Activated T-helper 1 cell treated with Interleukin-2 at 50 U/mL for 16 hours (primary cell): ENCODE measurements at places on chromosomes 13 and 19.

- no peak for DNase-seq
Observed at GRCh38 chr13:102234618-102235017, 167.2 kb downstream of the FGF14 start.

- no peak for DNase-seq
Observed at GRCh38 chr13:51520524-51520923, 63.7 kb upstream of the WDFY2 start.

- DNase-seq, result no peak
Observed at GRCh38 chr19:748274-748598, 2.7 kb upstream of the MISP start.

DNA sequence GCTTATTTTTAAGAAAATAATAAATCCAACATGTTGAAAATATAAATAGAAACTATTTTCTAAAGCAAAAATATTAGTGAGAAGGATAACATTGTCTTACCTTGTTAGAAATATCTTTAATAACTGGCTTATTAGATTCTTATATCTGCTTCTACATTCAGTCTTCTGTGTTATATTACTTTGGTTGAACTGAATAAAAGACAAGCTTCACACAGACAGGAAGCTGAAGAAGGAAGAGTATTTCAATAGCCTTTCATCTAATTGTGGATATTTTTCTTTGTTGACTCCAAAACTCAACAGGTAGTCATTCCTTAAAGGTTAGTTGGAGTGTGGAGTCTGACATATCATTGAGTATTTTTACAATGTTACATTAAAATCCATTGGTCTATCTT, 10.9 kb downstream of the SETDB2 start:
- DNase-seq, result no peak

DNA sequence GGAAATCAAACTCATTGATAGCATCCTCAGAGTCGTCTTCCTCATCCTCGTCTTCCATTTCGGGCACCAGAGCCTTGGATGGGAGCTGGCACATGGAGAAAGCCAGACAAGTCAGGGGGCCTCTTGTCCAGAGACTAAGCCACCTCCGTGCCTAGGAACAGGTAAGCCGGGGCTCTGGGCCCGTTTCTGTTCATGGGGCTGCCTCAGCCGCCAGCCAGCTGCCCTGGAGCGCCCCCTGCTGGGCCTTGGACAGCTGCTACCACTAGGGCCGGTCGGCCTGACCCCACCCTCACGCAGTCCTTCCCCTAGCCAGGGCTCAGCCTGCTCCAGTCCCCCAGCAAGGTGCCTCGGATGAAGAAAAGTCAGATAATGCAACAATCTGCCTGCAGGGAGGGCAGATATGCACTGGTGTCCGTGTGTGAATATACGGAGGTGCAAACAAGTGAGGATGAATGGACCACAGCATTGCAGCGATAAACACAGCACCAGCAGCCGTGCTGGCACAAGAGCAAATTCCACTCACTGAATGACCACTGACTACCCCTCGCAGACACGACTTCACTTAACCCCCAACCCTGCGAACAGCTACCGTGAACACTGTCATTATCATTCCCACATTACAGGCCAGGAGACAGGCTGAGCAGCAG, 11.9 kb upstream of the PRKD2 start:
- DNase-seq, result peak; percentile 75
